ENCODE measurements at places on chromosomes 2 and 18.
A peak's percentile ranks its signal among the peaks of the same experiment; 100 is the strongest.

GRCh38 chr2:216758256-216759155 is 63.2 kb upstream of the IGFBP5 start:
- DNase-seq = no peak

DNA sequence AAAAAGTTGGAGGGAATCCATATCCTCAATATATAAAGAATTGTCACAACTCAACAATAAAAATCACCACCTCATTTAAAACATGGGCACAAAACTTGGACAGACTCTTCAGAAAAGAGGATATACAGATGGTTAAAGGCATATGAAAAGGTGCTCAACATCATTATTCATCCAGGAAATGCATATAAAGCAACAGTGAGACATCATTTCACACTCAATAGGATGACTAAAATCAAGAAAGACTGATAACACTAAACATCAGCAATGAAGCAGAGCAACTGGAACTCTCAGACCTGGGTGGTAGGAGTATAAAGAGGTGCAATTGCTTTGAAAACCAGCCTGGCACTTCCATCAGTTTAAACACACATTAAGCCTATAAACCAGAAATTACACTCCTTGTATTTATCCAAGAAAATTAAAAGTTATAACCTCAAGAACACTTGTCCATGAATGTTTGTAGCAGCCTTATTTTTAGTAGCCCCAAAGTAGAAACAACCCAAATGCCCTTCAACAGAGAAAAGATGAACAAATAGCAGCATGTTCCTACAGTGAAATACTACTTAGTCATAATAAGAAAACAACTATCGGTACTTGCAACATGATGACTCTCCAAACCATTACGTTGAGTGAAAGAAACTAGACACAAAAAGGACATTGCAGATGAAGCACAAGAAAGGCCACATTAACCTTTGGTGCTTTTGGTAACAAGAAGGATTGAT is 79.1 kb upstream of the TANC1 start:
- DNase-seq = no peak

DNA sequence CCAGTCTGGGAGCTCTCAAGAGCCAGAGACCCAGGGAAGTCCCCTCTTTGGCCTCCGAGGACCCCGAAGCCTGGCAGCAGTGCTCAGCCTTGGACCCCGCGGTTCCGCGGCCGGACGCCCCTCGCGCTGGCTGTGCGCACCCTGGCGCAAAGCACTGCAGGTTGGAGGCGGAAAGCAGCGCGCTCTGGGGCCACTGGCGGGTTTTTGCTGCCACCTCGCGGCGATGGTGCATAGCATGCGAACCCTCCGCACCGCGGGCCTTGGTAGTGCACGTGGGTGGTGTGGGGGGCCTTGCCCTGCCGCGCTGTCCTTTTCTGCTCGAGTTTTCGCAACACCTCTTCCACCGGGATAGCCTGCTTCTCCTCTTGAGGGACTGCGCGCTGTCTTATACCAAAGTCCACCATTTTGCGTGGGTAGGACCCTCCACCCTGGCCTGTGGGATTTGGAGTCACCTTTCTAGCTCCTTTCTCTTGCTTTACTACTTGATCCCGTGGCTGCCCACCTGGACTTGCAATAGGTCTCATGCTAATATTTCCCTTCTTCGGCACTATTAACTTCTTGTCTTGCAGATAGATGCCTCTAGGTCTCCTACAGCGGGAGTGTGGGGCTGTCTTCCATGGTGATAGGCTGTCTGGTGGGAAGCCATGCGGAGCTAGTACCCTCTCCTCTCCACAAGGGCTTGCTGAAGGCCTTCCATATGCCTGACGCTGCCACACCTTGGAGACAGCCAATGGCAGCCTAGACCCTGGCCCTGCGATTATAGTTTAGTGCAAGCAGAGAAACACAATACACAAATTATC is 14.3 kb downstream of the SIX3 start:
- DNase-seq = peak; percentile 76

DNA sequence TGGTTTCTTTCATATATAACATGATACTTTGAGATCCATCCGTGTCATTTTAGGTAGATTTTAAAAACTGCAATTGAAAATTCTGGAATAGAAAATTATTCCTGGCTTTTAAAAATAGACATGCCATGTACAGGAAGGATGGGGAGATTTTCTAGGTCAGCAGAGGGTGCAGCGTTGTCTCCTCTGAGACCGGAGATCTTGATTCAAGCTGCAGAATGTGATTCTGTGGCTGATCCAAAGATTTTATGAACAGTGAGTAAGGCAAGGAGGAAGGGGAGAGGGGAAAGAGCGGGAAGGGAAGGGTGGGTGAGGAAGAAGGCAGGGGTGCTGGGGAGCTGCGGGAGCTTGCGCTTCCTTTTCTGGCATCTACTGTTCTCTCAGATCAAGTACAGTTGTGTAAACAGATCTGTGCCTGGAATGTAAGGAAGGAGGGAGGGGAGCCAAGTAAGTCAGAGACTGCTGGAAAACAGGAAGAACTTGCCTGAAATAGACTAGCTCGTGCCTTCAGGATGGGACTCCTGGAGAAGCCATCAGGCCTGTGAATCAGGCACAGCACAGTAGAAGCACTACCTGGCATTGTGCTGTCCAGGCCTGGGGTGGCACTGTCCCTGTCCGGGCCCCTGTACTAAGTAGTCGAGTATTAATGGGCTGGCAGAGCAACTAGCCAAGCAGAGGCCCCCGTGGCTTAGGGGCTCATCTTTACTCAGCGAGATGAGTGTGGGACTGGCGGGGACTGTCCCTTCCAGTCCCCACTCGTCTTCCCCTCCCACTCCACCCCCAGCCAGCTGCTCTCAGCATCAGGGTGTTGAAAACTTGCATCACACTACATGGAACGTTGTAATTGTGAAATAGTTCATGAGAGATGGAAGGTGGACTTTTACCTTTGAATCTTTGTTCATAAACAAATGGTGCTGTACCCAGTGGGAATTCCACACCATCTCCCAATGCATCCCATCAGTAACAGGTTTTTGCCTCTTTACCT is 163.5 kb downstream of the UXS1 start:
- no peak for DNase-seq

DNA sequence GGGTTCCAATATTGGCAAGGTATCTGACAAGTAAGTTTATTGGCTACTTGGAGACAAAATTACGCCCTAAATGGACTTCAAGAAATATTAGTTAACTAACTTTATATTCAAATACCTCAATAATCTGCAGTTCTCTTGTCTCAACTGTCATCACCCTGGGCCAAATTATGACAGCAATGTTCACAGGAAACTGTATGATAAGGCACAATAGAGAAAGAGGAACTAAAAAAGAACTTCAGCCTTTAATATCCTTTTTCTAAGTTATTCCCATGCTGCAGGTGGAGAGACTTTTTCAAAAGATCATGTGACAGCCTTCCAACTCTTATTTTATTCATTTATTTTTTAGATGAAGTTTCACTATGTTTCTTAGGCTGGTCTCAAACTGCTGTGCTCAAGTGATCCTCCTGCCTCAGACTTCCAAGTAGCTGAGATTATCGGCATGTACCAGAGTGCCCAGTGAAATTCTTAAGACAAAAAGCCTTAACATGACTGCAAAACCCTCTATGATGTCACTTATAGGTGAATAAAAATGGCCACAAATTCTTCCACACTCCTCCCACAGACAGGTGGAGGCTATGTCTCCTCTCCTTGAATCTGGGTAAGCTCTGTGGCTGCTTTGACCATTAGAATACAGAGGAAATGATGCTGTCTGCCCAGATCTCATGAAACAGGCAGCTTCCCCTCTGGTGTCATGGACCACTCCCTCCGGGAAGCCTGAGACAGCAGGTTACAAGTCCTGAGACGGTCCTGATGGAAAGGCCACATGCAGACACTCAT is 211.0 kb downstream of the TGIF1 start:
- DNase-seq = no peak

DNA sequence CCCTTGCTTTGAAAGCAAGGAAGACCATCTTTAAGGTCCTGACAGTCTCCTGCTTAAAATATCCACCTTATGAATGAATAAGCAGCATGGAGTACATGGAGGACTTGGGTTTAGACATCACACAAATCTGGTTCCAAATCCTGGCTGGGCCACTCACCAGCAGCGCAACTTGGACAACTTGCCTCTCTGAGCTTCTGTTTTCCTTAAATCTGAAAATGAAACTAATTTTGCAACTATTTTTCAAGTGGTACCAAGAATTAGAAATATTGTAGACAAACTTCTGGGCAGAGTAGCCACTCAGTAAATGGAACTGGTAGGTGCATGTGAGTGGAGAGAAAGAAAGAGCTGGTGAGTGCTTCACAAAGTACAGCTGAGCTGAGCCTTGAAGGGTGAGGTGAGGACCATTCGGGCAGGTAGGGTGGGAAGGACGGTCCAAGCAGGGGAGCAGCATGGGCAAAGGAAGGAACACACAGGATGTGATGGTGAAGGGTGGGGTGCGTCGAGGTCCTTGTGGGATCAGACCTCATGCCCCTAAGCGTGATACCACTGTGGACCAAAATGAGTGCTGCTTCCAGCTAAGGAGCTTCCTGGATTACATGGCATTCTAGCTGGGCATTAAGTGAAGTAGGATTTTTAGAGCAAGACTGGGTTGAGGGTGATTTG is 14.4 kb upstream of the TET3 start:
- no peak for DNase-seq

DNA sequence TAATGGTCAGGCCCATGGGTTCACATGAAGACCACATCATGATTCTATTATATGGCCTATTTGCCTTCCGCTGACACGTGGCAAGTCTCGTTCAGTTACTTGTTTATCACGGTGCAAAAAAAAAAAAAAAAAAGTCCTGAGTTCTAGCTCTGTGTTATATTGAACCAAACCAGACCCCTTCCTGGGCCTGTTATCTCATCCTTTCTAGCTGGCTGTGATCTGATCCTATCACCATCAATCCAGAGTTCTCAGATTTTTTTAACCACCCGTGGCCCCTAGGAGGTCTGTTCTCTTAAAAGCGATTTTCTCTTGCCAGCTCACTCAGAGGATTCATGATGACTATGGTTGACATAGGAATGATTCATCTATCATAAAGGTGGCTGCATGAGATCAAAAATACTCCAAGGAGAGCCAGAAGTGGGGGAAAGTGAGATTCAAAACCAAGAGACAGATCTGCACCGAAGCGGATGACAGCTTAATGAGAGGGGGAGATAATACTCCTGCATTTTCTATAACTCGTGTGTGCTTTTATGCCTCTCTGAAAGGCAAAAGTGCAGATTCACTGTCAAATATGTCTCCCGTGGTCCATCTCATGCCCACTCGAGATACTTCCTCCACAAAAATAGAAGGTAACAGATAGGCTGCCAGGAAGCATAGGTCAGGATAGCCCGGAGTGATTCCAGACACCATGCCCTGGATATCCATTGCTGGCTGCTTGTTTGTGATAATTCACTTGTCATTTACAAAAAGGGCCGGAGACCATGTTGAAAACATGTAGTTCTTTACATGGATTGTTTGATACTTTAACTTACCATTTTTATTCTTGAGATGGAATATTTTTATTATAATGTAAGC is 505.7 kb upstream of the KLHL29 start:
- DNase-seq = no peak
